ENCODE measurements at places on chromosomes 1 and 21.

- DNase-seq = no peak
Observed at GRCh38 chr1:166929911-166930310, 45.4 kb downstream of the ILDR2 start.

GRCh38 chr1:86382878-86383277 is 13.2 kb downstream of the ODF2L start:
- no peak for DNase-seq

GRCh38 chr1:1206376-1206965 is at the start of gene TNFRSF18:
Gene TNFRSF18, minus strand, starts transcription at chr1:1206592. Its CDS starts 21 bp downstream, at chr1:1206571.
- DNase-seq = no peak

DNA sequence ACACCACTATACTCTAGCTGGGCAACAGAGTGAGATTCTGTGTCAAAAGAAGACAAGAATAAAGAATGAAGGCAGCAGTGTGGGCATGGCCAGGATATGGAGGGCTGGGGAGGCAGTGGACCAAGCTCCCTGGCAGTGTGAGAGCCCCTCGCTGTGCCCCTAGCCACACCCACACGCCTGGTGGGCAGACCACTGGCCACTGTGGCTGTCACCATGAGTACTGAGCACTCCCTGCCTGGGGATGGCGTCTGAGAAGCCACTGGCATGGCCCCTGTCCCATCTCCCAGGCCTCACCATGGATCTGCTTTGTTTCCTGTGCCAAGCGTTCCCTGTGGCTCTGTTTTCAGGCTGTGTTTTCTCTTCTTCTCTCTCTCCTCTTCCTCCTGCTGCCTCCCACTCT is 51.7 kb downstream of the STUM start:
- DNase-seq = no peak

- no peak for DNase-seq
Observed at GRCh38 chr1:214446772-214447556, 104.4 kb downstream of the PTPN14 start.

- no peak for DNase-seq
Observed at GRCh38 chr1:56644064-56644918, 823 bp upstream of the PRKAA2 start.

DNA sequence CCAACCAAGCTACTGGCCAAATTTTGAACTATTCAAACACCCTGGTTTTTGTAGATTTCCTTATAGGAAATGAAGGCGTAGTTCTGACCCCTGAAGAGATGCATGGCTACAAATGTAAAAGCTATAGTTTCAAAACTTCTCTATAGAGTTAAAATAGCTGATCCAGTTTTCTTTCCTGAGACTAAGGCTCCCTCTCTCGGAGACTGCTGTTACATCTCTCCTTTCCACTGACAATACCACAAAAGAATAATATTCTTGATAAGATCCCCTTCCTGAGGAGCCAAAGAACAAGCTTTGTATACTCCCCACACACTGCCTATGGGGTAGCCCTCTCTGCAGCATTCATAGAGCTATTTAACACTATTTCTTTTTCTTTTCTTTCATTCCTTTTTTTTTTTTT is 6.7 kb upstream of the CFAP126 start:
- DNase-seq = no peak

DNA sequence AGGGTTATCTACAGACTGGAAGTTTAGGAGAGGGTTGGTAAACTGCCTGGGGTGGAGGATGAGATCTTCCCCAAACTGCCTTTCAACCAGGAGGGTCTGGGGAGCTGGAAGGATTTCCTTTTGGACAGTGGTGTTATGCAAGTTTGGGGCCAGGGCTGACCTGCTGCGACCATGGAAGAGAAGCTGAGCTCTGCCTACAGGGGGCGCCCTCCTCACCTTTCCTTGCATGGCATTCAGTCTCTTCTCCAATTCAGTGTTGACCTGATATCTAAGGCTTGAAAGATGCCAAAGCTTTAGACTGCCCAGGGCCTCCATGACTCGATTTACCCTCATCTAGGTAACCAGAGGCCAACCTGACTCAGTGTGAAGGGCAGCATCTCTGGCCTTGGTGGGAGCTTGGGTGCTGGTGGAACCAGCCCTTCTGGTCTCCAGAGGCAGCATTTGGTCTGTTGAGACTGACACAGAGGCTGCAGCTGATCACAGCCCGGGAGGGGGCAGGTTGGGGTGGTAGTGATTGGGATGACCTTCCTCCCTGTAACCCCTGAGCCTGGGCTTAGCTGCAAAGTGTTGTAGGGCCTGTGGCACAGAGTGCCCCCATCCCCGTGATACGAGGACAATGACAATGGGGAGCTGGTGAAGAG is 170.0 kb downstream of the GRIK3 start:
- DNase-seq = no peak

DNA sequence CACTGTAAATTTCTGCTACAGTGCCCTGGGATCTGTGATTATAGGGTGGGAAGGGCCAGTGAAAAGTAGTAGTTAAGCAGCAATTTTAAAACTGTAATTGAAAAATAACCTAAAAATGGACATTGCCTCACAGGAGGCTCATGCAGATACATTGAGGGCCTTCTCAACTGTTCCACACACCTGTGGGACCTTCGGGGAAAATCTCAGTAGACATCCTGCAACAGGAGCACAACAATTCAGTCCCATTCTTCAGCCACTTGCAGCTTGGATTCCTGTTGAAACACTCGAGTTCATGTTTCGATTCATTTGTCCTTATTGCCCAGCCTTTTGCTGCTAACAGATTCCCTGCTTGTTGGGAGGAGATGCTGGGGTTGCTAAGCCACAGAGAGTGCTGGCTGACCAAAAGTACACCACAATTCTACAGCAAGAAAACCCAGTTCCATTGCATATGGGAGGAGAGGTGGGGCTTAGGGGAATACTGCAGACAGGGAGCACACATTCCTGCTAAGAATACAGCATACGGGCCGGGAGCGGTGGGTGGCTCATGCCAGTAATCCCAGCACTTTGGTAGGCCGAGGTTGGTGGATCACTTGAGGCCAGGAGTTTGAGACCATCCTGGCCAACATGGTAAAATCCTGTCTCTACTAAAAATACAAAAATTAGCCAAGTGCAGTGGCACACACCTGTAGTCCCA is 4.5 kb downstream of the TMCC2 start:
- no peak for DNase-seq

- peak; percentile 2 for DNase-seq
Observed at GRCh38 chr1:184753608-184754475, 816 bp downstream of the EDEM3 start.

DNA sequence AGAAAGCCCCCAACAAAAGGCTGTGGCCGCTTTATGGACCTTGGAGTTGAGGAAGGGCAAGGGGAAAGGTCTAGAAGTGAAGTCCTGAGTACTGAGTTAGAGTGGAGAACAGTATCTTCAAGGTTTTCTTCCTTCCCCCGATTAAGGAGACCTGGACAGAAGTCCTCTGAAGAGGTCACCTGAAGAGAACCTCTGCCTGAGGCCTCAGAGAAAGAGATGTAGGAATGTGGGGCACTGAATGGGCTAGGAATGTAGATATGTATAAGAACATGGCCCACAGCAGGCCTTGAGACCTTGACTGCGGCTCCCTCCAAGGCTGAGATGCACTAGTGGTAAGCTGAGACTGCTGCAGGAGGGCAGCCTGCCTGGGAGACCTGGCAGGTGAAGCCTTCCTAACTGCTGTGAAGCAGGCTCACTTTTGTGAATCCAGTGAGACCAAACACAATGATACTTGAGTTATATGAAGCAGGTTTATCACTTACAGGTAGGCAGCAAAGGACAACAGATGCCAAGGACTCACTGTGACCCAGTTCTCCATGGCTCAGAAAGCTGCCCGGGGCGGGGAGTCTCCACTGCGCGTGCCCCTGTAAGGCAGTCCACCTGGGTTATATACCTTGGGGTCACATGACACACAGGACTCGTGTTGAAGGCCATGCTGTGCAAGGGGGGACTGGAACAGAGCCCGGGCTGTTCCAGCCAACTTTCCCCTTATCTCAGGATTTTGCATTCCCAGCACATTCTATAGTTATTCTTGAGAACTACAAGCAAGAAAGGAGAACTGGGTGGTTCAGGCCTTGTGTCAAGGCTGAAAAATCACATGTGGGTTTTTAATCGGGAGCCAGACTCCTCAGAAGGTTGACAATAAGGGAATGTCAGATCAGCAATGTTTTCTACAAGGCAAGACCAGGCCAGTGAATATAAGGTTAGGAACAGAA is 78.8 kb upstream of the PPM1J start:
- DNase-seq = no peak

DNA sequence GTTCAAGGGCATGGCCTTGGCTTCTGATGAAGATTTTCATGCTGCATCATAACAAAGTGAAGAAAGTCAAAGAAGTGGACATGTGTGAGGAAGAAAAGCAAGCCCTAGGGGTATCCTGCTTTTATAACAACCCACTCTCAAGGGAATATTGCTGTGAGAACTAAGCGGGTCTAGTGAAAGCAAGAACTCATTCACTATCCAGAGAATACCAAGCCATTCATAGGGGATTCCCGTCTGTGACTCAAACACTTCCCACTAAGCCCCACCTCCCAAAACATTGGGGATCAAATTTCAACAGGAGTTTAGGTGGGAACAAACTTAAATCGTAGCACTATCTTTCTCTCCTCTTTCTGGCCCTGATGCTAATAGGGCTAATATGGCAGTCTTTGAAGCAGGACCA is 98.5 kb upstream of the CTTNBP2NL start:
- DNase-seq = no peak

- DNase-seq = no peak
Observed at GRCh38 chr1:237281481-237281880, 239.5 kb downstream of the RYR2 start.

GRCh38 chr1:174222166-174222949 is 63.0 kb downstream of the RABGAP1L start:
- DNase-seq = no peak

GRCh38 chr1:221478050-221478949 is 263.6 kb downstream of the DUSP10 start:
- peak; percentile 20 for DNase-seq

- no peak for DNase-seq
Observed at GRCh38 chr1:202005958-202006357, 4.4 kb upstream of the ELF3 start.

GRCh38 chr1:173409613-173410012 is 67.5 kb upstream of the PRDX6 start:
- no peak for DNase-seq

DNA sequence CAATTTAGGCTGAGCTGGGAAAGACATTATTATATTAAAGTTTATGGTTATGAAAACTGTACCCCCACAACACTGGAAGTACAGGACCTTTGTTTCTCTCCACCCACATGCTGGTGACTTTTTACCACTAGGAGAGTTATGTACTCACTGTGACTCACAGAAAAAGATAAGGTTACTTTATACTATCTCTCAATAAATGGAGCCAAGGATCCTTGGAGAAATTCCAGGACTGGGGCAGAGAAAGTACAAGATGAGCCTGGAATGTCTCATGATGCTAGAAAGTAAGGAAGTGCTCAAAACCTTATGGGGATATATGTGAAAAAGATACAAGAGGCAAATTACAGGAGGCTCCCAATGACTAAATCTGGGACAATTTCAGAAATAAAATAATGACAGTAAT is 63.9 kb upstream of the C1orf105 start:
- no peak for DNase-seq

GRCh38 chr1:21933397-21934248 is 3.5 kb downstream of the HSPG2 start:
- no peak for DNase-seq

GRCh38 chr21:27548486-27548885 is 581.6 kb upstream of the ADAMTS5 start:
- no peak for DNase-seq

GRCh38 chr1:15618077-15618654 is 908 bp downstream of the DDI2 start:
- no peak for DNase-seq

- DNase-seq = peak; percentile 23
Observed at GRCh38 chr21:45592208-45592619, 50.0 kb upstream of the SLC19A1 start.

GRCh38 chr1:76827066-76827465 is 40.2 kb upstream of the ST6GALNAC5 start:
- no peak for DNase-seq

DNA sequence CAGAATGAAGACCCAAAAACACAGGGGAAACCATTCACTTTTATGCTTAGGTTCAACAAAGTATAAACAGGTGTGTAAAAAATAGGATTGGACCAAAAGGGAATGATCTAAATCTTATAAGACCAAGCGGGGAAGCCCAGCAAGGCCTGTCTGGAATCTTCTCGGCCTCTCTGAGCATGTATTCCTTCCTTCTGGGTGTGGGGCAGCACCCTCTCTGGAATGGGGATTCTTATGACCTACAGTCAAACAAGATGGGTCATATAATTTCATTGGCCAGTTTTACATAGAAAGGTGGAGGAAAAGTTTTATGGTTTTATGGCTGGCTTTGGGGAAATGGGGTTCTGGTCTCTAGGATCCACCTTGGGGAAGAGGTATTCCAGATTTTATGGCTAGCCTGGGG is 11.2 kb downstream of the KCNK1 start:
- DNase-seq = no peak

- no peak for DNase-seq
Observed at GRCh38 chr1:98468111-98468717, 193.3 kb upstream of the SNX7 start.

DNA sequence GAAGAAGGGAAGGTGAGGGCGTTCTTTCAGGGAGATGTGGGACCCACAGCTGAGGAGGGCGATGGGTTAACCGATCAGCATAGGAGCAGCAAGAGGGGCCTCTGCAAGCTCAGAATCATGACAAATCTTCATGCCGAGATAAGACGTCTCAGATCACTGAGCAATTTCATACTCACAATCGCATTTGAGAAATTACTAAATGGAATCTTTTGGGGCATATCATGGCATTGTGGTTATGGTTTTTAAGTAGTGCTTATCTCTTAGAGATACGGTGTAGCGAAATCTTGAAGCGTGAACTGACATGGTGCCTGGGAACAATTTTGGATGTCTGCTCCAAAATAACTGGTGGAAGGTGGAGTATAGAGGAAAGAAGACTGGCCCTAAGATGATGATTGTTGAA is 6.2 kb downstream of the TNNT2 start:
- DNase-seq = no peak

DNA sequence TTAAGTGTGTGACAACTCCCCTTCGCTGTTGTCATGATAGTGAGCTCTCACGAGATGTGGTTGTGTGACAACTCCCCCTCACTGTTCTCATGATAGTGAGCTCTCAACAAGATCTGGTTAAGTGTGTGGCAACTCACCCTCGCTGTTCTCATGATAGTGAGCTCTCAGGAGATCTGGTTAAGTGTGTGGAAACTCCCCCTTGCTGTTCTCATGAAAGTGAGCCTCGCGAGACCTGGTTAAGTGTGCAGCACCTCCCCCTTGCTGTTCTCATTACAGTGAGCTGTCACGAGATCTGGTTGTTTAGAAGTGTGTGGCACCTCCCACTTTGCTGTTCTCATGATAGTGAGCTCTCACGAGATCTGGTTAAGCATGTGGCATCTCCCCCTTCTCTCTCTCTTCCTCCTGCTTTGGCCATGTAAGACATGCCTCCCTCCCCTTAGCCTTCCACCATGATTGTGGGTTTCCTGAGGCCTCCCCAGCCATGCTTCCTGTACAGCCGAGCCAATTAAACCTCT is 25.1 kb upstream of the LSS start:
- no peak for DNase-seq

GRCh38 chr1:95021119-95021518 is 51.6 kb downstream of the ALG14 start:
- DNase-seq = no peak
